Ureter (tissue), 1 donor: ENCODE measurements at places on chromosomes 16 and 17. TPM values are rescaled to one million over a fixed set of nuclear protein-coding genes. Genes with fewer than 3 reads are reported as not detected.

DNA sequence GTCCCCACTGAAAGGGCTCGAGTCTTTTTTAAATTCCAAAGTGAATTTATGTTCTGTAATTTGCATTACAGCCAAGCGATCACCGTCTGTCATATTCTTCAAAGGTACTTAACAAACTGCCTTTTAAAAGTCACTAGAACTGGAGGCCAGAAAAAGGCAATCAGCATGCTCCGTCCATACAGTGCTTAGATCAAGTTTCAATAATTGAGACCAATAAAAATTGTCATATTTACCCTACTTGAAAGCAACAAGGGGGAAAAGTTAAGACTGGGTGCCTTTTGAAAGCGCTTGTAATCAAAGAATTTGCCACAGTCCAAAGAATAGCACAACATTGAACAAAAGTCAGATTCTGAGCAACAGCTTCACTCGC lies 9.0 kb upstream of the ZFHX3 start:
- no peak for DNase-seq

DNA sequence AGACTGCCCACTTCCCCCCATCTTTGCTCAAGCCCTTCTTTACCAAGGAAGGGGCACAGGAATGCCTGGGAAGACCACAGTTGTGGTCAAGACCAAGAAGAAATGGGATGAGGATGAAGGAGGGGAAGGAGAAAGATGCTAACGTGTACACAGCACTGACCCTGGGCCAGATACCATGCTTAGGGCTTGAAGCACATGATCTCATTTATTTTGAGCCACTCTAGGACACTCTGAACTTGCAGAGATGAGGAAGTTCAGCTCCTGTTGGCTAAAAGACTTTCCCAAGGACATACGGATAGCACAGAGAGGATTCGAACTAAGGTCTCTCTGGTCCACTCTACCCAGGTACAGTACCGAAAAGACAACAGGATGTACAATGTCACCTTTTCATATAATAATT lies 42.6 kb downstream of the PIK3R5 start:
- no peak for DNase-seq

- no peak for DNase-seq
Measured at GRCh38 chr16:47571711-47572110, 110.6 kb downstream of the PHKB start.

DNA sequence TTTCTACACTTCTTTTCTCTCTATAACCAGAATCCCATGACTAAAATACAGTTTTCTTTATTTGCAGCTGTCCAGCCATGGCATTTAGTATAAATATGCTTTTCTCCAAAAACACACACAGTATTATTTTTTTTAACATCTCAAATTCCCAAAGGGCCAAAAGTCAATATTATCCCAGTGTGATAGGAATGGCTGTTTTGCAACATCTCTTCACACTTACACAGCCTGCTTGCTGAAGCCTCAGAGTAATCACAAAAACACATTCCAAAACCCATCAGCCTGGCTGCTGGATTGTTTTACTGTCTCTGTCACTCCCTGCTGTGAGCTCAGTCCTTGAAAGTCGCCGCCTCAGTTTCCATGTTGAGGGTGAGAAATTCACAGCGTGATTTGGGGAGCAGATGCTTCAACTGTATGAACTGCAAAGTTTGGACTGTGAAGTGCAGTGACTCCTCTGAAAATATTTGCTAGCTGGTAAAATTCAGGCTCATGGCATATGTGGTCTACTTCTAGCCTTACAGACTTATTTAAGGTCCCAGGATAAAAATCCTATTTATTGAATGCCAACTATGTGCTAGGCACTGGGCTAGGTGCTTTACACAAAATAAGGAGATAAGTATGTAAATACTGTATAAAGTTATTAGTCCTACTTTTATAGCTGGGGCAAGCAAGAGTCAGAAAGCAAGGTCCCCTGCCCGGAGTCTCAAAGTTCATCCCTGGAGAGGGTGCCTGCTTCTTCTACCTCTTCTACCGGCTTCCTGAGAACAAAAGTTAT lies 116.5 kb downstream of the SOCS1 start:
- DNase-seq = no peak

DNA sequence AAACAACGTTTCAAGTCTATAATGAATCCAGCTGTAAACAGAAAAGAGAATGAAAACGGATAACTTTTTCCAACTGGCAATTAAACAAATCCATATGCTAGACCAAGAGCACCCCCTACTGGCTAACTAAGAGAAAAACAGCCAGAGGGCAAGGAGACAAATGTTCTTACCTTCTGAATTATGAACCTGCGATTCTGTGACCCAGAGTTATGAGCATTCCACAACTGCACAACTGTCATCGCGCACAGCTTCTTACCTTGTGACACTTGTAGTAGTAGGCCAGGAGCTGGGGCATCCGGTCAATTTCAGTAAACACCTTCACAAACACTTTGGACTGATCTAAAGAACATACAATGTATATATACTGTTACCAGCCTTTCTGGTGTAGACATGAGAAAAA lies 18.6 kb downstream of the COG7 start:
- no peak for DNase-seq

DNA sequence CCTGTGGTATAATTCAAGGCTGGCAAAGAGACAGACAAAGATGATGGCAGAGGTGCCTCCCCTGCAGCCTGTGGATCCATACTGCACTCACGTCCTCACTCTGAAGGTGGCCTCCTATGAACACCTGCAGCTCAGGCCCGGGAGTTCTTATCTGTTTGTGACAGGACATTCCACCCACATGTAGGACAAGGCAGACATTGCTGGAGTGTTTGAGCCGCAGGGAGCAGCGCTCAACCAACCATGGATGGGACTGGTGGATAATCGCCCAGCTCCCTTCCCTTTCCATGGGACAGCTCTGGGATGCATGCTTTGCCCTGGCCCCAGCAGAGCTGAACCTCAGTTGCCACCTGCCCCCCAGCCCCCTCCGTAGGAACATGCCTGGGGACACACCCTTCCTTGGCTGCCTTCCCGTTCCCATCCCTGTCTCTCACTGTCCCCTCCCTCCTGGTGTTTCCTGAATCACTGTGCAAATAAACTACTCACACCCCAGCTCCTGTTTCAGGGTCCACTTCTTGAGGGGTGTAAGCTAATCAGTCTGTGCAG lies 22.2 kb downstream of the ITPRIPL2 start:
- peak; percentile 81 for DNase-seq

GRCh38 chr16:54718376-54718775 lies 212.3 kb upstream of the IRX5 start:
- no peak for DNase-seq

GRCh38 chr16:7867831-7868230 lies 535.2 kb downstream of the RBFOX1 start:
- DNase-seq = no peak

- DNase-seq = no peak
Measured at GRCh38 chr17:66518108-66518507, 215.7 kb downstream of the PRKCA start.

DNA sequence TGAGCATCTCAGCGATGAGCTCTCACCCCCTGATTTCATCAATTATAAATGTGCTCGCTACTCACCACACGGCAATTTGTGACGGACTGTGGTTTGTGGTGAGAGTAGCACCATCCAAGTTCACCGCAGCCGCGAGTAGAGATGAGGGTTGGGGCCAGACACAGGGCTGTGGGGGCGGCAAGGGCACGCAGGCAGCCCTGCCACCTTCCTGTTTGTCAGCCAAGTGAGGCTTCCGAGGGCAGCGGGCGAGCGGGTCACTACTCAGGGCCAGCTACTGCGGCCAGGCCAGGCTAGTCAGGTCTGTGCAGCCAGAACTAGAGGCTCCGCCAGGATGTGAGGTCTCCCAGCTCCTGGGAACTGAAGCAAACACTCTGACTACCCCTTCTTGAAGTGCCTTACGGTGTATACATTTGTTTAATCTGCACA lies 39.6 kb upstream of the MEOX1 start:
- DNase-seq = no peak

DNA sequence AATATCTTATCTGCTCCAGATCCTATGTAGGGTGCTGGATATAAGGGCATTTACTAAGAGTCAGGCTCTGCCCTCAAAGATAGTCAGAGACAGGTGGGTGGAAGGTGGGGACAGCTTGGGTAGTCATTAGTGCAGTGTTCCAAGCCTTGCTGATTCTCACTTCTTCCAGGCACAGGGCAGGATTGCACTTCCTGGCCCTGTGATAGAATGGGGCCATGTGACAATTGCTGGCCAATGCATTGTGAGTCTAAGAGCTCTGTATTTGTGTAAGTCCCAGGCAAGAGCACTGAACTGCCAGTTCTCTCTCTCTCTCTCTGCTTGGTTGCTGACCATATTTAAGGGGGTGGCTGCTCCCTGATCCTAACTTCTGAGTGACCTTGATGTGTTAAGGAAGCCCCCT lies 112.1 kb downstream of the C16orf78 start:
- DNase-seq = no peak

GRCh38 chr16:12942861-12943260 lies 41.5 kb downstream of the SHISA9 start:
- no peak for DNase-seq

KRTAP2-3 gene
- not detected for total RNA-seq

PIGL gene
- total RNA-seq = 66.2 TPM

ITGA2B gene
- total RNA-seq = 1.1 TPM

ADGRG3 gene
- 2.2 TPM for total RNA-seq

BICDL2 gene
- 94.3 TPM for total RNA-seq

C17orf67 gene
- total RNA-seq = 3.2 TPM

GOT2 gene
- 146 TPM for total RNA-seq

MEFV gene
- total RNA-seq = 1.8 TPM
